Pancreas (tissue), 10 donors: ENCODE measurements at places on chromosomes 7 and 10.

DNA sequence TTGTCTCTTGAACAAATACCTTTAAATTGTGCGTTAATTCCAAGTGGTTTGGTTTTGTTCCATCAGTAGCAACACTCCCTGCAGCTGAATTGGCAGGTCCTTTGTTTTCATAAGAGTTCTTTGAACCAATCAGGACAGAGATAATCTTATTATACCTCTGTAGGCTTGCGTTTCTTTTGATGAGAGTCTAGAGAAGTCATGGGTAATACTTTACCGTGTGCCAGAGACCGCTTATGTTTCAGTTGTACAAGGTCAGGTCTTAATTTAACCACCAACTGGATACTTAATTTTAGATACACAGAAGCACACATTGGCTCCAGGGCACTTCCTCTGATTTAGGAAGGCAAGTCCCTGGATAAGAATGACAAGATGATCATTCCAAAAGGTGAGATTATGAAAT is at the start of gene ASB15:
TSS of gene ASB15 (plus strand) at position 292 of the 400 bp plus-strand sequence. CDS start 12,682 bp downstream, outside the sequence.
- DNase-seq = no peak

GRCh38 chr7:154576604-154577003 is 426.3 kb downstream of the PAXIP1 start:
- no peak for DNase-seq

- DNase-seq = no peak
Observed at GRCh38 chr10:56745490-56745889, 384.4 kb upstream of the ZWINT start.

GRCh38 chr10:124651402-124651891 is 92.7 kb downstream of the FAM53B start:
- DNase-seq = no peak

GRCh38 chr10:60679388-60679990 is 98.8 kb upstream of the CDK1 start:
- no peak for DNase-seq

DNA sequence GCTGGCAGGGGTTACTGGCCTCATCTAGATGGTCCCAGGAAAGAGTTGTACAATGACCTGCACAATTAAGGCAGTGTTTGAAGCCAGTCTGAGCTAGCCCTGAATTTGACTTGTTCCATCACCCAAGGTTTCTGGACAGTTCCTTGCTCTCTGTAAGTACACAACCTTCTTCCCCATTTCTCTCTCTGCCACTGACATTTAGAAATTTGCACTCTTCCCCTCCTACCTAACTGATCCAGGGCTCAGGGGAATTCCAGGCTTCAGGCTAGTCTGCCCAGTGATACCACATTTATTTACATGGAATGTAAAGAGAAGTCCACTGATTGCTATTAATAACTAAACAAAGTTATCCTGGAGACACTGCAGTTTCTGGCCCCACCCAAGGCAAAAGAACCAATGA is 139.0 kb upstream of the GPR26 start:
- no peak for DNase-seq

DNA sequence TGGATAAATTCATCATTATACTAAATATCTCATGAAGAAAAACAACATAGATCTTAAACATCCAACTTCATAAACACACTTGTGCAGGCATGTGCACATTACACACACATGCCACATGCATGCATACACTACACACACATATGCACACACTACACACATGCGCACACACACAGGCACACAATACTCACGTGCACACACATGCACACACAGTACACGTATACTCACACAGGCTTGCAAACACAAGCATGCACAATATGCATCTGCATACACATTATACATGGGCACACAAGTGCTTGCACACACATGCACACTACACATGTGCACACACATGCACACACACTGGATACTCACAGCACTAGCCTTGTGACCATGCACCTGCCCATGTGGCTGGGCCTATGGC is 105.2 kb downstream of the ADARB2 start:
- no peak for DNase-seq
